Stimulated activated CD4-positive, alpha-beta T cell treated with anti-CD3 and anti-CD28 coated beads, Interleukin-12 subunit alpha, Interleukin-12 subunit beta, amount 100 ng/mL, for 24 hours (primary cell): ENCODE measurements at places on chromosomes 13 and 19.

DNA sequence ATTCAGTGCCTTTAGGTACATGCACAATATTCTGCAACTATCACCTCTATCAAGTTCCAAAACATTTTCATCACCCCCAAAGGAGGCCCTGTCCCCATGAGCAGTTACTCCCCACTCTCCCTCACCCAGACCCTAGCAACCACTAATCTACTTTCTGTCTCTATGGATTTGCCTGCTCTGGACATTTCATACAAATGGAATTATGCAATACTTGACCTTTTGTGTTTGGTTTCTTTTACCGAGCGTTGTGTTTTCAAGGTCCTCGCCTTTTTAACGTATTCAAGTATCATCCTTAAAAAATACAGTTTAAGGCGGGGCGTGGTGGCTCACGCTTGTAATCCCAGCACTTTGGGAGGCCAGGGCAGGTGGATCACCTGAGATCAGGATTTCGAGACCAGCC lies 159.7 kb downstream of the IER2 start:
- no peak for DNase-seq

DNA sequence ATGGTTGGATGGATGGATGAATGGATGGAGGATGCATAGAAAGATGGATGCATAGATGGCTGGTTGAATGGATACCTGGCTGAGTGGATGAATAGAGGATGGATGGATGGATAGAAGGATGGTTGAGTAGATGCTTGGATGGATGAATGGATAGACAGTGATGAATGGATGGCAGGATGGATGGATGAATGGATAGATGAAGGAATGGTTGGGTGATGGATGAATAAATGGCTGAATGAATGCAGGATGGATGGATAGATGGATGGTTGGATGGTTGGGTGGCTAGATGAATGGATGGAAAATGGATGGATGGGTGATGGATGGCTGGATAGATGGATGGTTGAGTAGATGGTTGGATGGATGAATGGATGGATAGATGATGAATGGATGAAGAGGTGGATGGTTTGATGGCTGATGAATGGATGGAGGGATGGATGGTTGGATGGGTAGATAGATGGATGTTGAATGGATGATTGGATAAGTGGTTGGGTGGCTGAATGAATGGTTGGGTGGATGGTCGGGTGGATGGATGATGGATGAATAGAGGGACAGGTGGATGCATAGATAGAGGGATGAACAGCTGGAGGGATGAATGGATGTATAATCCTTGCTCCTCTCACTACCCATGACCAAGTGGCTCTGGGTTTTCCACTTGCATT lies 3.6 kb upstream of the SULT2B1 start:
- no peak for DNase-seq

- no peak for DNase-seq
These were observed 17.9 kb downstream of the GPR183 start for GRCh38 chr13:99289271-99289670.

DNA sequence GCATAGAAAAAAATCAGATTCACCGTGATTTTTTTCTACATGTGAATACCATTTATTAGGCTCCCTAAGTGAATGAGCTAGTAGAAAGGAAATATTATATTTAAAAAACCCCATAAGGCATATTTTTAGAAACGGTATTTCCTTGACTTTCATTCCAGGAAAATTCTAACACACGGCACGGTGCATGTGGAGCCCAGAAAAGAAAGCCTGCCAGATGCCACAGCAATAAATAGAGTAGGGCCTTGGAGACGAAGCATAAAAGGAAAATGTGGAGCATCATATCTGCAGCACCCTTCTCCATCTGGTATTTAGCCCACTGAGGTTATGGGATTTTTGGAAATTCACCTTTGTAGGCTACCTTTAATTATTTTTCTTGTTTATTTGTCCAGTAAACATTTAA lies 314.4 kb downstream of the ENOX1 start:
- no peak for DNase-seq

- DNase-seq: no peak
These were observed 3.2 kb upstream of the LGALS13 start for GRCh38 chr19:39599116-39599515.

- no peak for DNase-seq
These were observed 65.6 kb downstream of the WASF3 start for GRCh38 chr13:26623125-26623524.

DNA sequence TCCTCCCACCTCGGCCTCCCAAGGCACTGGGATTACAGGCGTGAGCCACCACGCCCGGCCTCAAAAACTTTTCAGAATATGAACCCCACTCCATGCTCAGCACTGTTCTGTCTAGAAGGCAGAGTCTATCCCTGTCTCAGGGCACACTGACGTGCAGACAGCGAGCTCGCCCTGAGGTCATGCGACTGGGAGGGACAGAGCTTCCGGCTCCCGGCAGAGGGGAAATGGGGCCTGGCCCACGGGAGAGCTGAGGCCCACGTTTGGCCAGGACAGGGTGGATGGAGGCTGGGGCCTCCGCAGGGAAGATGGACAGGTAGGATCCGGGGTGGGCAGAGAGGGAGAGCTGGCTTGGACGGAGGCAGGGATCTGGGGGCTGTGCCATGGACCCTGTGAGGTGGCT lies 2.8 kb upstream of the AZU1 start:
- DNase-seq: no peak

GRCh38 chr19:40469011-40469410 lies 2.2 kb downstream of the SPTBN4 start:
- no peak for DNase-seq

GRCh38 chr13:101695870-101696516 lies 243.5 kb downstream of the ITGBL1 start:
- no peak for DNase-seq

- peak; percentile 18 for DNase-seq
These were observed 37.6 kb downstream of the SOX21 start for GRCh38 chr13:94674609-94675348.

DNA sequence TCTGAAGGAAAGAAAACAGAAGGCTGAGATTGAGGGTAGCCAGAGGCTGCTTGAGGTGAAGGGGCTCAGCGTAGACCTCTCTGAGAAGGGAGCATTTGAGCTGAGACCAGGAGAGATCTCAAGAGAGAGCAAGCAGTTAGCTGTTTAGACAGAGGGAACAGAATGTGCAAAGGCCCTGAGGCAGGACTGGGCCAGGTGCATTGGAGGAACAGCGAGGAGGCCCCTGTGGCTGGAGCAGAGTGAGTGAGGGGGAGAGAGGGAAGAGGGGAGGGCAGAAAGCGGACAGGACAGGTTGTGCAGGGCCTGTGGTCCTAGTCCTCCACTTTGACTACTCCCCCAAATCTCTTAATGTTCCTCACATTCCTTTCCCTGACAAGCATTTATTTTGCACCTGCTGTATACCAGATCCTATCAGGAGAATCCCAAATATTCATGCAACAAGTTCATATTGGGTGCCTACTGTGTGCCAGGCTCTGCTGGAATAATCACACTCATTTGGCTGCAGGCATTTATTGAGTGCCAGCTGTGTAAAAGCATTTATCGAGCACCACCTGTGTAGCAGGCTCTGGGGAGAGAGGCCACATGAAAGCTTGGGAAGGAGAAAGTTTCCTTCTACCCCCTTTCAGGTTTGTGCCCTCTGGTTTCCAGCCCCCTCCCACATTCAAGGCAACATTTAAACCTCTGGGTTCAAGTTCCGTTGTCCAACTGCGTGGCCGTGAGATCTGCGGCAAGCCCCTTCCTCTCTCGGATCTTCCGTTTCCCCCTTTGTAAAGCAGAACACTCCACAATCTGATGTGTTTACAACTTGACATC lies 36.5 kb downstream of the NFIC start:
- no peak for DNase-seq

- DNase-seq: no peak
These were observed 36.5 kb downstream of the SPTBN4 start for GRCh38 chr19:40503320-40503695.

- DNase-seq: peak; percentile 9
These were observed 26.6 kb upstream of the CALM3 start for GRCh38 chr19:46574533-46574932.

DNA sequence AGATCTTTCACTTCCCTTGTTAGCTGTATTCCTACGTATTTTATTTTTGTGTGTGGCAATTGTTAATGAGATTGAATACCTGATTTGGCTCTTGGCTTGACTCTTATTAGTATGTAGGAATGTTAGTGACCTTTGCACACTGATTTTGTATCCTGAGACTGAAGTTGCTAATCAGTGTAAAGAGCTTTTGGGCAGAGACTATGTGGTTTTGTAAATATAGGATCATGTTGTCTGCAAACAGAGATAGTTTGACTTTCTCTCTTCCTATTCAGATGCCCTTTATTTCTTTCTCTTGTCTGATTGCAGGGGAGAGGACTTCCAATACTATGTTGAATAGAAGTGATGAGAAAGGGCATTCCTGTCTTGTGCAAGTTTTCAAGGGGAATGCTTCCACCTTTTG lies 160.3 kb upstream of the PCDH20 start:
- DNase-seq: no peak

DNA sequence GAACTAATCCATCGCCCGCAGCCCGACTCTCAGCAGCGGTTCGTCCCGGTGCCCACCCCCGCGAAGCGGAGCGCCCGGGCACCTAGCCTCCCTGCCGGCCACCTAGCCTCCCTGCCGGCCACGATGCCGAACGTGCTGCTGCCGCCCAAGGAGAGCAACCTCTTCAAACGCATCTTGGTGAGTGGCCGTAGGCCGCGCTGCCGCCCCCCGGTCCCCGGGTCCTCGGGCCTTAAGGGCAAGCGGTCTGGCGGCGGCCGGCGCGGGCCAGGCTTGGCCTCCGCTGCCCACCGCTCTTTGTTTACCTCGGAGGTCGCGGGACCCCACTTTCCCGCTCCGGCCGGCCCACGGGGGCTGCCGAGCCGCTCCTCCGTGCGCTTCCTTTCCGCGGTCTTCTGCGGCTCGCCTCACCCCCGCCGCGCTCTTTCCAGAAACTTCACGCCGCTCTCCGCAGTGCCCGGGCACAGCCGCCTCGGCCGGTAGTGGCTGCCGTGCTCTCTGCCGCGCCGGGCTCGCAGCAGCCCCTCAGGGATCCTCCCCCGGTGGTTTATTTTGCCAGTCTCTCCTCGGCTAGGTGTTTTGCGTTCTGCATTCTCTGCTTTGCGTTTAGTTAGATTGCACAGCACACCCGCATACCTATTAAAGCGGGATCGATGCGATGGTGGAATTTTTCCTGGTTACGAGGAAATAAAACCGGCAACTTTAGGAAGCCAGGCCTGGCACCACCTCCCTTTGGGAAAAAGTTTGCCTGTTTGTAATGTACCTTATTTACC lies 524 bp downstream of the NAA16 start:
- DNase-seq: peak; percentile 20

GRCh38 chr13:41897126-41897525 lies 63.8 kb downstream of the VWA8 start:
- no peak for DNase-seq

DNA sequence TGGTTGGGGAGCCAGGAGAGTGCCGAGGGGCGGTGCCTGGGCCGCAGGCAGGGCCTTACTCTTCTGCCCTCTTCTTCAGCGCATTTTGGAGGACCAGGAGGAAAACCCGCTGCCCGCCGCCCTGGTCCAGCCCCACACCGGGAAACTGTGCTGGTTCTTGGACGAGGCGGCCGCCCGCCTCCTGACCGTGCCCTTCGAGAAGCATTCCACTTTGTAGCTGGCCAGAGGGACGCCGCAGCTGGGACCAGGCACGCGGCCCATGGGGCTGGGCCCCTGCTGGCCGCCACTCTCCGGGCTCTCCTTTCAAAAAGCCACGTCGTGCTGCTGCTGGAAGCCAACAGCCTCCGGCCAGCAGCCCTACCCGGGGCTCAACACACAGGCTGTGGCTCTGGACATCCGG lies 9.4 kb downstream of the PGLS start:
- no peak for DNase-seq

DNA sequence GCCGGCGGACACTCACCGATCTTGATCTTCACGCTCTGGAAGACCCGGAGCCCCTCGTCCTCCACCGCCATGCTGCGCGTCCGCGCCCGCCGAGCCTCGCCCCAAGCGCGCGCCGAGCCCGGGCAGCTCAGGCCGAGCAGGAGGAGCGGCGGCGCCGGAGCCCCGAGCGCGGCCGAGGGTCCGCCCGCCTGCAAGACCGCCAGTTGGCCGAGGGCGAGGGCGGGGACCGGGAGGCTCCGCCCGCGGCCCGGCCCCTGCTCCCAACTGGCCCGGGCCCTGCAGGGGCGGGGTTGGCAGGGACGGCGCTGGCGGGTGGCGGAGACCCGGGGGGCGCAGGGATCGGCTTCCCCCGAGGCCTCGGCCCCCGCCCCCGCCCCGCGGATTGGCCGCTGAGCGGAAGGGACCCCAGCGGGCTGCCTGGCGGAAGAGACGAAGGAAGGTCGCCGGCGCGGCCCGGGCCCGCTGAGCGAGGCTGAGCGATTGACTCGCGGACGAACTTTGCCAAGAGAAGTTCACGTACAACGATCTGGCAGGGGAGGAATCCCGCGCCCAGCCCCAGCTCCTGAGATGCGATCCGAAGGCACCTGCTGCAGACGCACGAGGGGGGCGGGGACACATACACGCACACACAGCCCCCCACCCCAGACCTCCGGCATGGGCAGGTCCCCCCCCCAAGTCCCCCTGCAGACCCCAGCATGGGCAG lies at the start of gene RASA3:
Gene RASA3, minus strand, starts transcription at position 205 of the 703 bp plus-strand sequence. Its CDS starts 134 bp downstream, at position 71.
- no peak for DNase-seq

- no peak for DNase-seq
These were observed 3.0 kb downstream of the TMTC4 start for GRCh38 chr13:100671389-100672182.

DNA sequence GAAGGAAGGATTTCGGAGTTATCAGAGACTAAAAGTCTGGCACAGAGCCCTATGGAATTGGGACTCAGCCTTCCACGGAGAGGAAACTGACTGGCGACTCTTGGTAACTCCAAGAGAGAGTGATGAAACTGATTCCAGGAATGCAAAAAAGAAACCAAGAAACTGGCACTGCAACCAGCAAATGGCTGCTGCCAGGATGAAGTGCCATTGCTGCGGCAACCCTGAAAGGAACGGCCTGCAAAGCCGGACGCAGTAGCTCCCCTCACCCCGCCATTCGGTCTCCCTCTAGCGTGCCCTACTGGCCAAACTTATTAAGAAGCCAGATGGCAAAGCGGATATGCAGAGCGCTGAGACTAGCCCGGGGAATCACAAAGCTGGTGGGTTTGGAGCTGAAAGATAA lies 236.0 kb downstream of the PCDH9 start:
- no peak for DNase-seq

GRCh38 chr19:32396046-32396652 lies 9.4 kb upstream of the DPY19L3 start:
- no peak for DNase-seq

DNA sequence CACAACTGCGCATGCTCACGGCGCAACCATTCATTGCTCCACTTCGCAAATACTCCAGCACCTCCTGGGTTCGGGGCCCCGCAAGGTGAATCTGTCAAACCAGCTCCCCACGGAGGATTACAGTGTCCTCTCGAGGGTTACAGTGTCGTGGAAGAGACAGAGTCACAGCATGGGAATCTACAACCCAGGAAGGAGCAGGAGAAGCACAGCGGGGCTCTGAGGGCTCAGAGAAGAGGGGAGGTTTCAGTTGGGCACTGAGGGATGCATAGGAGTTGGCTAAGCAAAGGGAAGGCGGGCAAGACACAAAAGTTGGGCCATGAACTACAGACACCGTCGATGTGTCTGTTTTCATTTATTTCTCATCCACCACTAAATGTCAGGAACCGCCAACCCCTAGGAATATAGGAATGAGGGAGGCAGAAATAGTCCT lies 1.0 kb upstream of the GTF2F1 start:
- no peak for DNase-seq
